Hepatocyte (in vitro differentiated cells): ENCODE measurements at places on chromosomes 7 and 10. TPM values are rescaled to one million over a fixed set of nuclear protein-coding genes. Genes with fewer than 3 reads are reported as not detected.

GRCh38 chr10:110502072-110502845 is 4.6 kb downstream of the DUSP5 start:
- peak overlapping the region; percentile 45 for H3K27ac ChIP-seq
- H3K4me3 ChIP-seq: no peak overlapping the region
- H3K36me3 ChIP-seq: no peaks in the 10 kb centered on the region
- H3K4me1 ChIP-seq: peaks cover 32% of the 10 kb centered on the region
- H3K27me3 ChIP-seq: peaks cover 16% of the 10 kb centered on the region

DNA sequence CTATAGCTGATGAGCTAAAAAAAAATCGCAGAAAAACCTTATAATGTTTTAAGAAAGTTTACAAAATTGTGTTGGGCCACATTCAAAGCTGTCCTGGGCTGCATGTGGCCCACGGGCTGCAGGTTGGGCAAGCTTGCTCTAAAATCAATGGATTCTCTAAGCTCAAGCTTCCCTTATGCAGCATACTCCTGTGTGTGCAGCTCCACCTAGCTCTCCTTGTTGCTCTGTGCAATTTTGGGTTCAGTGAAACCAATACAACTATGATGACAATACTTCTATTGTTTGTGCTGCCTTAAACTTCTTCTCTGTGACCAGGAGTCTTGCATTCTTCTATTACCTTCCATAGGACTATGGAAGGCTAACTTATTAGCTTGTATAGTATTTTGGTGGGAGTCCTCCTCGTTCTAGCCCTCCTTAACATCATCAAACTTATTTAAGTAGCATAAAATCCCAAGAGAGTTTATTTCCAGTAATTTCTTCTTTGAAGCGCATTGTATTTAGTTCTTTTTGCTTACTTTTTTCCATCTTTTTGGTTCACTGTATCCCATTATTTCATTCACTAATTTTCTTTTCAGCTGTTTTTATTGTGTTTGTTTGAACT is 170.9 kb upstream of the SMIM30 start:
- no peaks in the 10 kb centered on the region for H3K4me1 ChIP-seq
- no peak overlapping the region for H3K27ac ChIP-seq
- no peaks in the 10 kb centered on the region for H3K27me3 ChIP-seq
- DNase-seq: peak; percentile 39
- no peaks in the 10 kb centered on the region for H3K36me3 ChIP-seq

GRCh38 chr10:10514797-10515196 is 502.9 kb upstream of the CELF2 start:
- H3K27ac ChIP-seq: no peak overlapping the region
- DNase-seq: no peak
- H3K27me3 ChIP-seq: no peaks in the 10 kb centered on the region
- H3K36me3 ChIP-seq: no peaks in the 10 kb centered on the region
- no peak overlapping the region for H3K4me3 ChIP-seq

- no peak for DNase-seq
- H3K36me3 ChIP-seq: no peaks in the 10 kb centered on the region
- H3K4me3 ChIP-seq: no peak overlapping the region
- no peaks in the 10 kb centered on the region for H3K27me3 ChIP-seq
Measured at GRCh38 chr10:61294131-61294530, 159.1 kb downstream of the TMEM26 start.

DNA sequence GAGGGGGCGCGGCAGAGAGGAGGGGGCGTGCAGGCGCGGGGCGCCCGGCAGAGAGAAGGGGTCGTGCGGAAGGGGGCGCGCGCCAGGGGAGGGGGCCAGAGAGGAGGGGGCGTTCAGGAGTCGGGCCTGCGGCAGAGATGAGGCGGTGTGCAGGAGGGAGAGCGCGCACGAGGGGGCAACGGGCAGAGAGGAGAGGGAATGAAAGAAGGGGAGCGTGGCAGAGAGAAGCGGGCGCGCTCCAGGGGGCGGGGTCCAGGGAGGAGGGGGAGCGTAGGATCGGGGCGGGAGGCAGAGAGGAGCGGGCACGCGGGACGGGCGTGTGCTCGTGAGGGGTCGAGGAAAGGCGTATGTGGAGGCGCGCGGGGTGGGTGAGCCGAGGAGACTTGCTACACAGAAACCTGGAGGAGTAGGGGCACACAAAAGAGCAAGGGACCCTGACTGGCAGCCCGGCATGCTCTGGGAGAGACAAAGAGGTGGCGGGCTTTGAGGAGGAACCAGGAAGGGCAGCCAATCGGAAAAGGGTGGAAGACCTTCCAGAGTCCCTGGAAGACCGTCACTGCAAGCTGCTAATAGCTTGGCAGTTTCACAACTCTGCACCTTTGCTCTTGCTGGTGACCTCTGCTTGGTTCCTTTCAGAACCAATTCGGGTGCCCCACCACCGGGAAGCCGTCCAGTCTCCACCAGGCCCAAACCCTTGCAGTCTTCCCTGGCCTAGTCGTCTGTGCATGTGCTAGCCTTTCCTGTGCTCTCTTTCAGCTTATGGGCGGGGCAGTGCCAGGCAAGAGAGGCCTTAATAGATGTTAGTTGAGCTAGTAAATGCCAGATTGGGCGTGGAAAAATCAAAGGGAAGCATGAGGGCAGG is 639 bp downstream of the DYDC2 start:
- H3K27ac ChIP-seq: no peak overlapping the region
- H3K4me3 ChIP-seq: peak overlapping the region; percentile 32
- H3K4me1 ChIP-seq: peaks cover 4% of the 10 kb centered on the region
- no peaks in the 10 kb centered on the region for H3K36me3 ChIP-seq

GRCh38 chr10:70378122-70378521 is 4.3 kb downstream of the LRRC20 start:
- peaks cover 12% of the 10 kb centered on the region for H3K4me1 ChIP-seq
- peak overlapping the region; percentile 49 for H3K27ac ChIP-seq

GRCh38 chr10:64648915-64649314 is 1127.7 kb downstream of the REEP3 start:
- peak; percentile 16 for DNase-seq
- no peaks in the 10 kb centered on the region for H3K36me3 ChIP-seq
- no peak overlapping the region for H3K27ac ChIP-seq
- no peaks in the 10 kb centered on the region for H3K27me3 ChIP-seq
- H3K4me3 ChIP-seq: no peak overlapping the region

- H3K4me1 ChIP-seq: peaks cover 9% of the 10 kb centered on the region
- no peaks in the 10 kb centered on the region for H3K27me3 ChIP-seq
- H3K36me3 ChIP-seq: no peaks in the 10 kb centered on the region
- no peak for DNase-seq
Measured at GRCh38 chr10:3881622-3882021, 96.6 kb upstream of the KLF6 start.

- no peak overlapping the region for H3K27ac ChIP-seq
- no peak for DNase-seq
- no peak overlapping the region for H3K4me3 ChIP-seq
- H3K36me3 ChIP-seq: no peaks in the 10 kb centered on the region
- no peaks in the 10 kb centered on the region for H3K27me3 ChIP-seq
Measured at GRCh38 chr7:138115047-138115446, 38.8 kb downstream of the AKR1D1 start.

- H3K36me3 ChIP-seq: no peaks in the 10 kb centered on the region
- no peak overlapping the region for H3K27ac ChIP-seq
- no peaks in the 10 kb centered on the region for H3K4me1 ChIP-seq
- DNase-seq: no peak
- H3K27me3 ChIP-seq: no peaks in the 10 kb centered on the region
Measured at GRCh38 chr10:67527351-67527750, 168.6 kb downstream of the CTNNA3 start.

DNA sequence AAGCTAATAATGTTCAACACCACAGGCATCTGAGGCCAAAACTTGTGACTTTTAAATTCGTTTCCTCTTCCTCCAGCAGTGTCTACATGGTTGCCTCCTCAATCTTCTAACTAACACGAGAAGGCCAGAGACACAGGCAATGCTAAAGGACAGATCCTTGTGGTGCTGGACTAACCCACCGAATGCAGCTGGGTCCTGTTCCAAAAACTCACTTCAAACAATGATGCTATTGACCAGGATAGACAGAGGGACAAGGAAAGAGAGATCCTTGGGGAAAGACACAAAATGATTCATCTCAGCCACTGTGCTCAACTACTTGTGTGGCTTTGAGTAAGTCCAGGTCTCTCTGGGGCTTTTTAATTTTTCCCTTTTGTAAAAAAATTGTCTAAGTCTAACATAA is 107.6 kb downstream of the KCNMA1 start:
- H3K27ac ChIP-seq: no peak overlapping the region
- no peaks in the 10 kb centered on the region for H3K27me3 ChIP-seq
- no peak for DNase-seq
- H3K4me3 ChIP-seq: no peak overlapping the region
- H3K4me1 ChIP-seq: peaks cover 14% of the 10 kb centered on the region
- H3K36me3 ChIP-seq: no peaks in the 10 kb centered on the region

GRCh38 chr10:84097787-84098353 is 41.4 kb upstream of the GHITM start:
- no peak overlapping the region for H3K4me3 ChIP-seq
- DNase-seq: peak; percentile 42
- H3K27me3 ChIP-seq: no peaks in the 10 kb centered on the region
- no peak overlapping the region for H3K27ac ChIP-seq
- H3K4me1 ChIP-seq: no peaks in the 10 kb centered on the region

DNA sequence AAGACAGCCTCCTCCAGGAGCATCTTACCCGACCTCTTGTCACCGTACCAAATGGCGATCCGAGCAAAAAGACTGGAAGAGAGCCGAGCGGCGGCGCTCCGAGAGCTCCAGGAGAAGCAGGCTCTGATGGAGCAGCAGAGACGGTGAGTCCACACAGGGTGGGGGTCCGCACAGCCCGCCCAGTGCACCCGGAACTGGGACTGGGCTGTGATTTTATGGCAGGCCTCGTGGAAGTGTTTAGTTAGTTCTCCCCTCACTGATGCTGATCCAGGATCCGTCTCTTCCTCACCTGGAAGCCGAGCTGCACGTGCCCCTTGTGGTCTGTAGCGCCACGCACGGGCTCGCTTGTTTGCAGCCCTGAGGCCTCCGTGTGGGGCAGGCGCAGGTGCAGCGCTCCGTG is 19.6 kb downstream of the LRRC27 start:
- H3K27ac ChIP-seq: no peak overlapping the region
- H3K4me3 ChIP-seq: no peak overlapping the region
- no peaks in the 10 kb centered on the region for H3K36me3 ChIP-seq

- no peaks in the 10 kb centered on the region for H3K36me3 ChIP-seq
- no peak overlapping the region for H3K4me3 ChIP-seq
- no peaks in the 10 kb centered on the region for H3K27me3 ChIP-seq
Measured at GRCh38 chr7:6117533-6117932, 86.4 kb downstream of the ANKRD61 start.

DNA sequence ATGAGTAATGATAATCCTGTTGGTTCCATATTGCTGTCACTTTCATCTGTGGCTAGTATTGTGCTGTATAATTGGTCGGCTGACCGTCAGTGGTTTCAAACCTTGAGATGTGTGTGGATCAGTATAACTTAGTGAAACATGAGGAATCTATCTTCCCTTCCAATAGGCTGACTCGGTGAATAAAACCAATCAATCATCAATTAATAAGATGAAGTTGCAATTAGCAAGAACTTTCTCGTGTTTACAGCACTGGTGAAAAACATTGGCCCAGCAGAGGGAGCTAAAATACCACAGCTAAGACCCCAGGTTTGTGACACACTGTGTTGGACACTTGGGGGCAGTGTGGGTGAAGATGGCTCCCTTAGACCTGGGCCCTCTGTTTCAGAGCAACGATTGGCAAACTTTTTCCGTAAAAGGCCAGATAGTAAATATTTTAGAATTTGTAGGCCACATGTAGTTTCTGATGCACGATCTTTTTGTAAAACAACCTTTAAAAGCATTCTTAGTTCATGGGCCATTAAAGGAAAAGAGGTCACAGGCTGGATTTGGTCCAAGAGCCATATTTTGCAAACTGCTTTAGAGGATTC is 47.8 kb downstream of the STRA8 start:
- no peaks in the 10 kb centered on the region for H3K27me3 ChIP-seq
- no peak overlapping the region for H3K27ac ChIP-seq
- no peaks in the 10 kb centered on the region for H3K36me3 ChIP-seq

- H3K27me3 ChIP-seq: no peaks in the 10 kb centered on the region
- H3K4me1 ChIP-seq: no peaks in the 10 kb centered on the region
- no peak overlapping the region for H3K4me3 ChIP-seq
- no peak for DNase-seq
Measured at GRCh38 chr7:158452331-158452730, 135.3 kb downstream of the PTPRN2 start.

GRCh38 chr10:4181621-4182049 is 396.6 kb upstream of the KLF6 start:
- no peak for DNase-seq
- H3K27ac ChIP-seq: peak overlapping the region; percentile 27
- no peak overlapping the region for H3K4me3 ChIP-seq
- no peaks in the 10 kb centered on the region for H3K36me3 ChIP-seq

GRCh38 chr10:3756360-3756740 is 28.7 kb downstream of the KLF6 start:
- H3K36me3 ChIP-seq: no peaks in the 10 kb centered on the region
- H3K4me1 ChIP-seq: peaks cover 9% of the 10 kb centered on the region
- DNase-seq: no peak
- H3K4me3 ChIP-seq: no peak overlapping the region
- no peak overlapping the region for H3K27ac ChIP-seq

GIMAP4 gene
- 0.63 and 1.8 TPM in 2 replicates for total RNA-seq

ERVW-1 gene
- total RNA-seq: 0.37 TPM in 1 of 2 replicates, not detected in the other

FOXI2 gene
- total RNA-seq: not detected in 2 replicates

CLCN1 gene
- total RNA-seq: 0.04 TPM in 1 of 2 replicates, not detected in the other

ZNF33B gene
- total RNA-seq: 18.7 and 22.1 TPM in 2 replicates

FAM25A gene
- total RNA-seq: not detected in 2 replicates

SKIDA1 gene
- total RNA-seq: 1.9 and 2.3 TPM in 2 replicates

LIPJ gene
- 0.17 TPM in 1 of 2 replicates, not detected in the other for total RNA-seq
